ENCODE measurements at places on chromosomes 3 and 15.

GRCh38 chr15:63403254-63403945 is 21.8 kb upstream of the CA12 start:
- no peak for DNase-seq

DNA sequence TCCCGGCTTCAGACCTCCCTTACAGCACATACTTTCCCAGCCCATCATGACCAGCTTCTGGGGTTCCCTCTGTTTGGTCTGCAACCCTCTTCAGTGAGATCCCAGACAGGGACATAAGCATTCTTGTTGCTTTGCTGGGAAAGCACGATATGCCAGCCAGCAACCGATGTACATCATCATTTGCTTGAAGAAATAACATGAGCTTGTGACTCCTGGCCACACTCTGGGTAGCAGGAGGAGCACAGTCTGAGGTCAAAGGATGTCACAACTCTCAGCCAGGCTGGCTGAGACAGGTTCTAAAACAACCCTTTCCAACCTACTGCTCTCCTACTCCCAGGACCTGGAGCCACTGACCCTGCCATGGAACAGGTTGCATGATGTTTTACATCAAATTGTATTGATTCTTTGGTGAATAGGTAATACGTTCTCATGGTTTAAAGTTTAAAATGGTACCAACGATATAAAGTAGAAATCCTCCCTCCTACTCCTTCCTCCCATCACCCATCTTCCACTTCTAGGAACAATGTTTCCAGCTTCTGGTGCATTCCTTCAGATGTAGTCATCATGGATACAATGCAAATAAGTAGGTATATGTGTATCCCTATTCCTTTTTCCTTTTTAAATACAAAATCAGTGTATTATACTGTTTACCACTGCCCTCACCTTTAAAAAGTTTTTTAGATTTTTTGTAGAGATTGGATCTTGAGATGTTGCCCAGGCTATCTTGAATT is 190.3 kb downstream of the OPA1 start:
- DNase-seq: no peak

DNA sequence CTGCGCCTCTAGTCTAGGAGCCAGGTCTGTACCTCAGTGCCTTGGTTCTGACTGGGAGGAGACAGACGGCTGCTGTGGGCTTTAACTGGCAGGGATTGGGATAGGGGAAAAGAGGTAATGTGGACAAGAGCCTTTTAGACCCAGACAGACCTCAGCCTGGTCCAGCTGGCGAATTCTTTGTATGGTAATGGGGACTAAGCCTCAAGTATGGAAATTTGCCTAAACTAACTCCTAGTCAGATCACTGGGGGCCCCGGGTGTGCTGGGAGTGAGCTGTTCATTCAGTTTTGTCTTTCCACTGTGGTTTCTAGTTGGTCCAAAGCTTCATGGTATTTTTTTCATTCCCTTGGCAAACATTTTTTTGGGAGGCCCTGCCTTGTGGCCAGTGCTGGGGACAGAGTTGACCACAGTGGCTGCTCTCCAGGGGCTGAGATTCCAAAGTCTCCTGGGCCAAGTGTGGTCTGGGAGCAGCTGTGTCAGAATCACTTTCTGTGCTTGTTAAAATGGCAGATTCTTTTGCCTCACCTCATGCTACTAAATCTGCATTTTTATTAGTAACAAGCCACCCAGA is 261.4 kb upstream of the C2CD4B start:
- DNase-seq: no peak

GRCh38 chr3:27311400-27311799 is 57.8 kb downstream of the NEK10 start:
- DNase-seq: no peak

- DNase-seq: no peak
These were observed 18.4 kb upstream of the KLF13 start for GRCh38 chr15:31308185-31308639.

DNA sequence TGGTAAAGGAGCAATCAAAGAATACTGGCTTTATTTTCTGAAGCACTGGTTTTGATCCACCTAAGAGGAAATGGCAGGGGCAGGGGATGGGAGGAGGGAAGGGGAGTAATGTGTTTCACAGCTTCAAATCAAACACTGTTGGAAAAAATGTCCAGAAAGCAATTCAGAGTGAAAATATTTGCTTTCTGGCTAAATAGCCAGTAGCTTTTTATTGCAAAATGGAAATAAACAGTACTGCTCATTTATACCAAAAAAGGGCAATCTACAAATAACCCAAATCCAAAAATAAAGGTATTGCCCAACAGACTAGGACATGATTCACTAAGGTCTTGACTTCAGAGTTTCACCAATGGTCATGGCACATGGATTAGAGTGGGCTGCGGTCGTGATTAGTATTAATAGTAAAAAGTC is 279.3 kb upstream of the THBS1 start:
- no peak for DNase-seq

GRCh38 chr15:77582763-77583162 is 49.9 kb downstream of the LINGO1 start:
- no peak for DNase-seq

GRCh38 chr3:1616744-1617143 is 481.9 kb upstream of the CNTN4 start:
- DNase-seq: no peak

- no peak for DNase-seq
These were observed 42.9 kb downstream of the CTDSPL start for GRCh38 chr3:37904601-37905000.

GRCh38 chr15:87355946-87356345 is 900.6 kb downstream of the NTRK3 start:
- DNase-seq: no peak

- no peak for DNase-seq
These were observed 102.7 kb downstream of the TBC1D5 start for GRCh38 chr3:17639765-17640164.

GRCh38 chr15:50135031-50135551 is 16.1 kb upstream of the ATP8B4 start:
- DNase-seq: no peak

GRCh38 chr15:40421246-40422157 is 15.9 kb downstream of the IVD start:
- DNase-seq: peak; percentile 89

- DNase-seq: no peak
These were observed 186.9 kb downstream of the KLHL25 start for GRCh38 chr15:85607842-85608241.

DNA sequence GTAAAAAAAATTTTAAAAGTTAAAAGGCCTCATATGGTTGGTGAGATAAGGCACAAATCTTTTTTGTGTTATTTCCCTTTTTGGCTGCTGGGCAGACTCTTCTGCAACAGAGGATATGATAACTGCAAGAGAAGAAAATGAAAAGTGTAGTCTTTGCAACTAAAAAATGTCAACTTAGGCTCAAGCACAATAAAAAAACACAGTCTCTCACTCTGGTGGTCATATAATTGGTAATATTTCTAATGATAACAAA is 15.4 kb downstream of the COMMD2 start:
- DNase-seq: no peak

GRCh38 chr15:67176195-67176971 is 78.1 kb downstream of the AAGAB start:
- no peak for DNase-seq

Data from CD8-positive, alpha-beta T cell (primary cell).